ENCODE measurements at places on chromosomes 4 and X.

GRCh38 chrX:43666311-43666912 is 10.3 kb downstream of the MAOA start:
- no peak for DNase-seq

DNA sequence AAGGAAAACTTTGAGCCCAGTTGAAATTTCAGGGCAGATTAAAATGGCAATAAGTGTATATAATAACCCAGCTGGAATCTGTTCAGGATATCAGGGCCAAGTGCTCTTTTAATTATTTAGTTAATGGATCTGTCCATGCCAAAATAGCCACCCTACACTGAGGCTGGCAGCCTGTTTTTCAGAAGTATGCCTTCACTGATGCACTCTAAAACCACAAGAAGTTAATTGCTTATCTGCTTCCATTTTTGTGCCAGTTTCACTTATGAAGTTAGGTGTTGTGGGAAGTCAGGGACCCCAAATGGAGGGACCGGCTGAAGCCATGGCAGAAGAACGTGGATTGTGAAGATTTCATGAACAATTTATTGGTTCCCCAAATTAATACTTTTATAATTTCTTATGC is 960.3 kb downstream of the C4orf33 start:
- no peak for DNase-seq

DNA sequence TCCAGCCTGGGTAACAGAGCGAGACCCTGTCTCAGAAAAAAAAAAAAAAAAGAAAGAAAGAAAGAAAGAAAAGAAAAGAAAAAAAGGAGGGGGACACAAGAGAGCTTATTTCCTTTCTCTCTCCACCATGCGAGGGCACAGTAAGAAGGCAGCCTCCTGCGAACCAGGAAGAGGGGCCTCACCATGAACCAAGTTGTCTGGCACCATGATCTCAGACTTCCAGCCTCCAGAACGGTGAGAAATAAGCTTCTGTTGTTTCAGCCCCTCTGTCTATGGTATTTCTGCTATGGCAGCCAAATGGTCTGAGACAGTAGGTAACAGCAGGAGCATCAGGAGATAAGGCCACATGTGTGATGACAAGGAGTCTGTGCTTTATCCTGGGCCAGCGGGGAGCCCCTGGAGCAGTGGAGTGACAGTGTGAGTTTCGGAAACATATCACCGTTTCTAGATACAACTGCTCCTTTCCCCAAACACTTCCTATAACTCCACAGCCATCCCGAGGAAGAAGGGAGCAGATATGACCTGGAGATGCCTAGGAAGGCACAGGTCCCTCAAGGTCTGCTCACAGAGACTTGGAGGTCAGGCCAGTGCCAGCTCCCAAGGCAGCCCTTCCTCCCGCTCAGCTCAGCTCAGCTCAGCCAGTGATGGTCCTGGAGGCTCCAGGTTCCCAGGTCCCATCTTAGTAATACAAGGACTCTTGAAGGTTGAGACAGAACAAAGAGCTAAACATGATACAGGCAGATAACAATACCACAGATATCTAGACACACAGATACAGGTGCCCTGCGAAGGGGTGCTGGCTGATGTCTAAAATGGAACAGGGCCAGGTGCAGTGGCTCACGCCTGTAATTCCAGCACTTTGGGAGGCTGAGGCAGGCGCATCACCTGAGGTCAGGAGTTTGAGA is 17.7 kb downstream of the JAKMIP1 start:
- no peak for DNase-seq

- peak; percentile 13 for DNase-seq
Measured at GRCh38 chr4:38040619-38041018, 80.4 kb downstream of the PTTG2 start.

Data from RWPE1 (cell line).